ENCODE measurements at places on chromosomes 3 and 15. TPM values are rescaled to one million over a fixed set of nuclear protein-coding genes. Genes with fewer than 3 reads are reported as not detected.

The PAQR9 gene
- total RNA-seq, result not detected

The POTEB gene
- not detected for total RNA-seq

The GOLGA6B gene
- not detected for total RNA-seq

The FES gene
- 0.32 TPM for total RNA-seq

The ZIC1 gene
- total RNA-seq, result not detected

The CATSPER2 gene
- total RNA-seq, result 7.0 TPM

The CLRN1 gene
- total RNA-seq, result not detected

The GNB4 gene
- 20.3 TPM for total RNA-seq

The MRAS gene
- total RNA-seq, result 5.2 TPM

The PDCD10 gene
- total RNA-seq, result 63.3 TPM

The SV2B gene
- total RNA-seq, result 0.96 TPM

The LRRN1 gene
- total RNA-seq, result 1.2 TPM

The ANKUB1 gene
- total RNA-seq, result not detected

The PRTG gene
- total RNA-seq, result 3.5 TPM

The MYLK gene
- total RNA-seq, result 1.3 TPM

The DPP8 gene
- total RNA-seq, result 24.5 TPM

The SERPINI1 gene
- 2.6 TPM for total RNA-seq

The COL7A1 gene
- total RNA-seq, result 44.2 TPM

The NOX5 gene
- total RNA-seq, result 1.4 TPM

The GOLGA6D gene
- not detected for total RNA-seq

The NRROS gene
- total RNA-seq, result not detected

The MRPL46 gene
- total RNA-seq, result 15.4 TPM

Measured in MCF 10A (cell line).